ENCODE measurements at places on chromosomes 7 and 10.

DNA sequence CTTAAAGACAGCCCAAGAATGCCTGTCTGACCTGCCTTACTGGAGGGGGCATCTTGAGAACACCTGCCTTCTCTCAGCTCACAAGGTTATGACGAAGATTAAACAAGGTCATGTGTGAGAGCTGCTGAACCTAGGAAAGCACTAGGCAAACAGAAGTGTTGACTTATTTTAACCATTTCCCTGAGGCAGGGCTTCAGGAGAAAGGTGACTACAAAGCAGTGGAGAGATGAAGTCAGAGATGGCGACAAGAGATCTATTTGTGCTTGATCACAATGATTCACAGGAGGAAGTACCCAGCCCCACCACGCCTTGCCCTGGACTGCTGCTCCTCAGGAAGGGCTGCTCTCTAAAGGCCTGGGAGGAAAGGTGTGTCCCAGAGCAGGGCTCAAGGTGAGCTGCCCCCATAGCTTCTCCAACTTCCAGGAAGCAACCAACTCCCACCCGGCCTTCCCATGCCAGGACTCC lies 27.8 kb downstream of the STN1 start:
- no peak for DNase-seq

DNA sequence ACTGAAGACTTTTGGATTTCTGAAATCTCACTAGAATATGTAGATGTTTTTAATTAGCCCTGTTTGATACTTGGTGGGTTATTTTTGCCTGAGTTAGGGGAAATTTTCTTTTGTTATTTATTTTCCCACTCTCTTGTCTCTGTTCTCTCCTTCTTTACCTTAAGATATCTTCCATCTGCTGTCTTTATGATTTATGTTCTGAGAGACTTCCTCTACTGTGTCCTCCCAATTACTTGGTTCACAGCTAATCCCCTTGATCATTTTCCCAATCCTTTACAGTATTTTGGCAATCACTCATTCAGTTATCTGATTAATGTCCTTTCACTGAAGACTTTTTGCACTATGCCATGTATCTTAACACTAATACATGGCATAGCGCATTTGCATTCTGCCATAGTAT lies 49.5 kb upstream of the SRPK2 start:
- no peak for DNase-seq

GRCh38 chr7:152572101-152572500 lies 103.8 kb downstream of the XRCC2 start:
- no peak for DNase-seq

DNA sequence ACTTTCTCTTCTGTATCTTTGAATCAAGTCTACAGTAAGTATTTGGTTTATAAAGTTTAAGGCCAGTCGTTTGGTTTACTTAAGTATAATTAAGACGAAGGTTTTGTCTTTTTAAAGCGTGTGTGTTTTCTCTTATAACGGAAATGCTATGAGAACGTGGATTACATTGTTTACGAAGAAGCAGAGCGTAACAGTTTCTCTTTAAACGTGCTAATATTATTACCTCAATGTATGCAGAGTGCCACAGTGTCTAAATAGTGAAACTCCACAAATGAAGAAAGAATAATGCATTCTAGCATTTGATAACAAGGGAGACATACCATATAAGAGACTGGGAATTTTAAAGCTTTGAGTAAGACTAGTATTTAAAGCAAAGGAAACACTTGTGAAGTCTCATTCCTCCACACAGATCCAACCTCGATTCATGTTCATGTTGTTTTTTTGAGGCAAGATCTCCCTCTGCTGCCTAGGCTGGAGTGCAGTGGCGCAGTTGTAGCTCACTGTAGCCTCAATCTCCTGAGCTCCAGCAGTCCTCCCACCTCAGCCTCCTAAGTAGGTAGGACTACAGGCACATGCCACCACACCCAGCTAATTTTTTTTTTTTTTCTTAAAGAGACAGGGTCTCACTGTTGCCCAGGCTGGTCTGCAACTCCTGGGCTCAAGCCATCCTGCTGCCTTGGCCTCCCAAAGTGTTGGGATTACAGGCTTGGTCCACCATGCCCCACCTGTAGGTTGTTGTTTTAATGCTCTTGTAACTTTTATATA lies 75.1 kb downstream of the ANKRD61 start:
- DNase-seq: no peak

DNA sequence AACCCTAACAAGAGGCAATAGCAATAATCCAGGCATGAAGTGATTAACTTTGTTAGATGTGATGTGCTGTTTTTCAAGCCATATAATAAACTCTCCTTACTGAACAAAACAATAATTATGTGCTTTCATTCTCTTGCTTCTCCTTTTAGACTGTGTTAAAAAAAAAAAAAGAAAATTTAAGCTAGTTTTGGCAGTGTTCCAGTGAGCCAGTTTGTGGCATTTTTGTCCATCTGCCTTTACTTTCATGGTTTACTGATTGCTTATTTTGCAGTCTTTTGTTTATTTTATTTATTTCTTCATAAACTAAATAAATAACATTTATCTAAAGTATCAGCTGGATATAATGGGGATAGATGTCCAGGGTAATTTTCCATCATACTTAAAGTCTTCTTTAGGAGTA lies 625.3 kb downstream of the CNTNAP2 start:
- DNase-seq: no peak

Measured in SHP77 treated with DMSO at 0.1 percent for 48 hours (cell line).